Neural progenitor cell (in vitro differentiated cells): ENCODE measurements at places on chromosomes 5 and 9. TPM values are rescaled to one million over a fixed set of nuclear protein-coding genes. Genes with fewer than 3 reads are reported as not detected.

GSN gene
- total RNA-seq, result 72.1 and 114 TPM in 2 replicates

IRX2 gene
- 13.7 and 15.4 TPM in 2 replicates for total RNA-seq

ADAMTS2 gene
- total RNA-seq, result 1.2 and 3.0 TPM in 2 replicates

TAF1L gene
- not detected in 2 replicates for total RNA-seq

SPATA31A5 gene
- not detected in 2 replicates for total RNA-seq

DBH gene
- not detected in 2 replicates for total RNA-seq

FRMD3 gene
- 1.8 and 1.9 TPM in 2 replicates for total RNA-seq

SH2D3C gene
- 1.8 and 1.9 TPM in 2 replicates for total RNA-seq

LCN15 gene
- not detected in 2 replicates for total RNA-seq

PCA3 gene
- 0.30 and 0.56 TPM in 2 replicates for total RNA-seq

HMMR gene
- 144 and 225 TPM in 2 replicates for total RNA-seq

ROPN1L gene
- total RNA-seq, result 0.22 TPM in 1 of 2 replicates, not detected in the other

GARIN3 gene
- not detected in 2 replicates for total RNA-seq

IFNA13 gene
- not detected in 2 replicates for total RNA-seq

NR5A1 gene
- total RNA-seq, result 1.0 and 3.3 TPM in 2 replicates
